ENCODE measurements at places on chromosomes 6 and 20.
A peak's percentile ranks its signal among the peaks of the same experiment; 100 is the strongest.

GRCh38 chr6:63245909-63246308 is 34.6 kb downstream of the FKBP1C start:
- DNase-seq, result no peak

- peak; percentile 63 for DNase-seq
Measured at GRCh38 chr20:47318027-47318585, 38.4 kb downstream of the ZMYND8 start.

GRCh38 chr20:47351643-47352331 is 4.7 kb downstream of the ZMYND8 start:
- no peak for DNase-seq

DNA sequence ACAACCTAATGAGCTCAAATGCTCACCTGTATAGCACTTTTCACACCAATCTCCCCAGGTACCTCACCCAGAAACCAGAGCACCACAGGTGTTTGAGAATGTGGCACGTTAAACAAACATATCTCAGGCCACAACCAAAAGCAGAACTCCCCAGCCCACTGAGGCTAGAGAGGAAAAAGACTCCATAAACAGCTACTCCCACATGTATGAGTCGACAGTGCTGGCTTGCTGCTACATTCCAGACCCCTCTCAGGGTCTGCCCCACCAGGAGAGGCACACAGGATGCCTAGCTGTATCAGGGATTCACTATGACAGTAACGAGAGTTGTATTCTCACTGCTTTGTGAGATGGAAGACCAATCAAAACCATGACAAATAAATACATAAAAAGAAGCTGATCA is 242.6 kb upstream of the ARID1B start:
- DNase-seq, result no peak

DNA sequence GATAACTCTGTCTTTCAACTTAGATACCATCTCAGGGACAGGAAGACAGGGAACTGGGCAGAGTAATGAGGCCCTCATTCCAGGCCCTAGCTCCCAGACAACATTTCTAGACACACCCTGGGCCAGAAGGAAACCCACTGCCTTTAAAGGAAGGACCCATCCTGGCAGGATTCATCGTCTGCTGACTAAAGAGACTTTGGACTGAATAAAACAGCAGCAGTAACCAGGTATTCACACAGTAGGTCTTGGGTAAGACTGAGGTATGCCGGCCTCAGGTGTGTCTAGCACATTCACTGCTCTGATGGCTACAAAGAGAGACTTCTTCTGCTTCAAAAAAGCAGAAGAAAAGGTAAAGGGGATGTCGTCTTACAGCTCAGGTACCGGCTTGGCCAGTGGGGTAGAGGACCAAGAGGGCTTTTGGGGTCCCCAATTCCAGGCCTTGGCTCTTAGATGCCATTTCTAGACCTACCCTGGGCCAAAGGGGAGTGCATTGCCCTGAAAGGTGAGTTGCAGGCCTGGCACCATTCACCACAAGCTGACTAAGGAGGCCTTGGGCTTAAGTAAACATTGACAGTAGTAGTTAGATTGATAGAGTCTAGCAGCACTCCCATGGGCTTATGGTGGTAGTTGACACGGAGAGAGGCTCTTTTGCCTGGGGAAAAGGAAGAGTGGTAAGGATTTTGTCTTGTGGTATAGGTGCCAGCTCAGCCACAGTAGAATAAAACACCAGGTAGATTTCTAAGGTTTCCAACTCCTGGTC is 13.4 kb downstream of the SNX14 start:
- DNase-seq, result peak; percentile 54

DNA sequence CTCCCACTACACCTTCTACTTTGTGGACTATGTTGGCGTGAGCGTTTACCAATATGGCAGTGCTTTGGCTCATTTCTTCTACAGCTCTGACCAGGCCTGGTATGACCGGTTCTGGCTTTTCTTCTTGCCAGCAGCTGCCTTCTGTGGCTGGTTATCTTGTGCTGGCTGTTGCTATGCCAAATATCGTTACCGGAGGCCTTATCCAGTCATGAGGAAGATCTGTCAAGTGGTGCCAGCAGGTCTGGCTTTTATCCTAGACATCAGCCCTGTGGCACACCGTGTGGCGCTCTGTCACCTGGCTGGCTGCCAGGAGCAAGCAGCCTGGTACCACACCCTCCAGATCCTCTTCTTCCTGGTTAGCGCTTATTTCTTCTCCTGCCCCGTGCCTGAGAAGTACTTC is 16.5 kb upstream of the EFHC1 start:
- DNase-seq, result peak; percentile 30

- DNase-seq, result peak; percentile 31
Measured at GRCh38 chr6:161436106-161436876, 162.4 kb upstream of the AGPAT4 start.

- no peak for DNase-seq
Measured at GRCh38 chr6:125714441-125715090, 34.9 kb upstream of the HEY2 start.

DNA sequence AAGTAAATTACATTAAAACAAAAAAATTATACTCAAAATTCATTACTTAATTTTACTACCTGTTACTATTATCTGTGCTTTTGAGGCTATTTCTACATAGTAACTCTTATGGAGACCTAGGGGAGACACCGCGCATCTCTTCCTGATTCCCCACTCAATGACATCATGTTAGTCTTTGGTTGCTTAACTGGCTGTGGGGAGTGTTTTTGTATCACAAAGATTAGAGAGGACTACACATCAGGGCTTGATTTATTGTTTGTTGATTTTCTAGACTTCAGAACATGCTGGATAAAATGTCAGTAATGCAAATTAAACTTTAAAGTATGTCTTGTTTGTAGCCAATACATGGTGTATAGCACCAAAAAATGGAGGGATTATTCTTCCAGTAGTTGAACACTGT is 26.0 kb downstream of the SLC2A10 start:
- no peak for DNase-seq

- peak; percentile 58 for DNase-seq
Measured at GRCh38 chr6:32852844-32853540, 512 bp downstream of the TAP1 start.

- DNase-seq, result no peak
Measured at GRCh38 chr6:161107779-161108730, 116.5 kb downstream of the MAP3K4 start.

DNA sequence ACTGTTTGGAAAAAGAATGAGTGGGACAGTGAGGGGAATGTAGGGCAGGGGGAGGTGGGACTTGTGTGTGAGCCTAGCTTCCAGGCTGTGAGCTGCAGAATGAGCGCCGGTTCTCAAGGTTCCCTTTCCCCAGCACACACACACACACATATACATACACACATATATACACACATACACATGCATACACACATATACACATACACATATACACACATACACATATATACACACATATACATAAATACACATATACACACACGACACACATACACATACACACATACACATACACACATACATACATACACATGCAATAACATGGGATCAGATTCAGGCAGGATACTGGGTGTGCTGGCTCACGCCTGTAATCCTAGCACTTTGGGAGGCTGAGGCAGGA is 66.5 kb downstream of the CNBD2 start:
- DNase-seq, result no peak

DNA sequence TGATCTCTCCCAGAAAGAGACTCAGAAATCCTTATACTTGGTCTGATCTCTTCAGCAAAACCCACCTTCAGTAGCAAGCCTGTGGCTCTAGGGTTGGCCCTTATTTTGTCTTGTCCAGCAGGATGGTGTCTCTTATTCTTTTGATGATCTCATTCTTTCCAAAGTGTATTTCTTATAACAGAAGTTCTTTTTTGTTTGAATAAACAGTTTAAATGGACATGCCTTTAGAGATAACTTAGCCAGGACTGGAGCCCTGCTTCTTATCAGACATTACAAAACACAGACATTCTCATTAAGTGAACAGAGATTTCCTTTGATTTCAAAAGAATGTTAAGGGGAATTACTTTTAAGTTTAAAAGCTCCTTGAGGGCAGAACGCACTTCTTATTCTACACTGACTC is 31.7 kb downstream of the KCNS1 start:
- DNase-seq, result no peak

GRCh38 chr20:24696396-24696795 is 227.0 kb downstream of the SYNDIG1 start:
- no peak for DNase-seq

GRCh38 chr6:15615802-15616201 is 47.0 kb downstream of the DTNBP1 start:
- DNase-seq, result no peak

DNA sequence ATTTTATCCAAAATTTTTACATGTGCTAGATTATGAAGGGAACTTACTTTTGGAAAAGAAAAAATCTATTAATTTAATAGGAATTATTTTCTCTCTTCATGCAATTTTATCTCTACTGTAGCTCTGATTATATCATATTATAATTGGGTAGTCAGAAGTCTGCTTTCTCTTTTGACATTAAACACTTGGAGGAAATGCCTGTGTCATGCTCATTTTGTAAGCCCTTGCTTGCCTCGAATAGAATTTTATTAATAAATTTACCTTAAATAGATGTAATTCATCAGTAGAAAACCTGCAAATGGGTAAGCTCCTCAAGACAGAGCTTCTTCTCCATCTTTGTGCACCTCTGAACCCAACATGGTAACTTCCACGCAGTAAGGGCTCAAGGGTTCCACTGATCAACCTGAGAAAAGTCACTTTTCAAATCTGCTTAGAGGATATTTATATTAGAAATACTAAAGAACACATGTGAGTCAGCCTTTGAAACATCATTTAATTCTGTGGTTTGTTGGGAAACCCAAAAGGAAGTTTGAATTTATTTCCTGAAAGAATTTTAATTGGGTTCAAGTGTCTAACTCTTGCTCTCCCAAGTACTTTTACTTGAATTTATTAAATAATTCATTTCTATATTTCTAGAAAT is 266.0 kb downstream of the ALDH8A1 start:
- DNase-seq, result no peak

DNA sequence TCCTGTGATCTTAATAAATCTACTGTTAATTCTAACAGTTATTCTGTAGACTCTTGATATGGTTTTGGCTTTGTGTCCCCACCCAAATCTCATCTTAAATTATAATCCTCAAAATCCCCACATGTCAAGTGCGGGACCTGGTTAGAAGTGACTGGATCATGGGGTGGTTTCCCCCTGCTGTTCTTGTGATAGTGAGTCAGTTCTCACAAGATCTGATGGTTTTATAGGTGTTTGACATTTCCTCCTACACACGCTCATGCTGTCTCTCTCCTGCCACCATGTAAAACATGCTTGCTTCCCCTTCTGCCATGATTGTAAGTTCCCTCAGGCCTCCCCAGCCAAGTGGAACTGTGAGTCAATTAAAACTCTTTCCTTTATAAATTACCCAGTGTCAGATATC is 10.5 kb upstream of the EPB41L2 start:
- DNase-seq, result no peak

All from Daoy (cell line).